ENCODE measurements at places on chromosomes 6 and 20. TPM values are rescaled to one million over a fixed set of nuclear protein-coding genes. Genes with fewer than 3 reads are reported as not detected.

The GRM1 gene
- total RNA-seq = not detected

The WFDC10B gene
- not detected for total RNA-seq

DNA sequence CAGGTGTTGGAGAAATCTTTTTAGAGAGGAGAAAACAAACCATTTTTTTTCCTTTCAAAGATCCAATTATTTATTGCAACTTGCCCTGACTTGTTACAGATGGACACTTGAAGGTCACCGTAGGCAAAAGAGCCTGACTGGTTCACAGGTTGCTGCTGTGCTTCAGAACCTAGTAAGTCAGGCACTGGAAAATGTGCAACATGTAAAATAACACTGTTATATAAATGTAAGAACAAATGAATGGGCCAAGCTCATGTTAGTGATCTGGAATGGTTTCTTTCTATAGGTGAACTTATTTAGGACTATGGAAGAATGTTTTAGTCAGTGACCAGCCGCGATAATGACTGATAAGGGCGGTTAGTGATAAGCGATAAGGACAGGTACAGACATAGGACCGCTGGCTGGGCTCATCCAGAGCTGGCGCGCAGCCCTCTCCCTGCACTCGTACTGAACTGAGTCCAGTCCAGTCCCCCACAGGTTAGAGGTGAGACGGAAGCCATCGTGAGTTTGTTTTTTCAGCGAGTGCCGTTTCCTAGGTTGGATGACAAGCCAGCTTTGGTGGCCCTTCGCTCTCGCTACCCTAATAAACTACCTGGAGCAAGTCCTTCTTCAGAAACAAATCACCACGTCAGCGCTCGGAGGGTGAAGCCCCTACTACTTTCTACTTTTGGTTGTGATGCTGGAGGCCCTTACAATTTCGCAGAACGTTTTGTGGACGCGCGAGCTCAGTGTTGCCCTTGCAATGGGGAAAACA, 94.4 kb upstream of the PRDM1 start:
- DNase-seq = no peak

GRCh38 chr6:105424175-105424783, 21.4 kb upstream of the PREP start:
- peak; percentile 62 for DNase-seq

DNA sequence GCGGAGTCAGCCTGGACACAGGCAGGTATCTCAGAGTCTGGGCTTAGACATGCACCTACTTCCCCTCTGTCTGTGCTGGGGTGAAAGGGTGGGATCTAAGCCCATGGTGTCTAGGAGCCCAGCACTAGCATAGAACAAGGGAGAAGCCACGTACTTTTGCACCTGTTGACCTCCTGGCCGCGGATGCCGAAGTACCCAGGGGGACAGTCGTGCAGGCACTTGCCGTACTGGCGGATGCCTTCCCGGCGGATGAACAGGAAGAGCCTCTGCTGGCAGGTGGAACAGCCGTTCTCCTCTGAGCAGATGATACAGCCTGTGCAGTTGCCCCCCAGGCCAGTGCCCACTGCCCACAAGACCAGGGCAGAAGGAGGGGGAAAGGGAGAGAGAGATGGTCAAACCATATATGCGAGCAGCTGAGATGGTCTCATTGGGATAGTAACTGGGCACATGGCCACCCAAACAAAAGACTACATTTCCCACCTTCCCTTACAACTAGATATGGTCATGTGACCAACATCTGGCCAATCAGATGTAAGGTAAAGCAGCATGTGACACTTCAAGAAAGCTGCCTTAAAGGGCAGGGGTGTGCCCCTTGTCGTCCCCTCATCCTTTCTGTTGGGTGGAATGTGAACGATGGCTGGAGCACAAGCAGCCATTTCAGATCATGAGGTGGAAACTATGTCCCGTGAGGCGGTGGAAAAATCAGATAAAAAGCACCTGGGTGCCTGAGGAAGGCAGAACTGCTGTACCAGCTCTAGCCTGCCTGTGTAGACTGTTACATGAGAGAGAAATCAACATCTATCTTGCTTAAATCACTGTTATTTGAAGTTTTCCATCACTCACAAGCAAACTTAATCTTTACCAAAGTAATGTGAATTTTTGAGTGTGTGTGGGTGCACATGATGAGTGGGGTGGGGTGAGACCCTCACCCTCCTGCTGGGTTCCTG, 34.0 kb downstream of the RSPO4 start:
- DNase-seq = peak; percentile 91

The BPIFB1 gene
- total RNA-seq = 0.17 TPM

- no peak for DNase-seq
Measured at GRCh38 chr6:25713824-25714223, 40.7 kb upstream of the SLC17A4 start.

GRCh38 chr6:10389739-10390494, 25.0 kb downstream of the TFAP2A start:
- no peak for DNase-seq

DNA sequence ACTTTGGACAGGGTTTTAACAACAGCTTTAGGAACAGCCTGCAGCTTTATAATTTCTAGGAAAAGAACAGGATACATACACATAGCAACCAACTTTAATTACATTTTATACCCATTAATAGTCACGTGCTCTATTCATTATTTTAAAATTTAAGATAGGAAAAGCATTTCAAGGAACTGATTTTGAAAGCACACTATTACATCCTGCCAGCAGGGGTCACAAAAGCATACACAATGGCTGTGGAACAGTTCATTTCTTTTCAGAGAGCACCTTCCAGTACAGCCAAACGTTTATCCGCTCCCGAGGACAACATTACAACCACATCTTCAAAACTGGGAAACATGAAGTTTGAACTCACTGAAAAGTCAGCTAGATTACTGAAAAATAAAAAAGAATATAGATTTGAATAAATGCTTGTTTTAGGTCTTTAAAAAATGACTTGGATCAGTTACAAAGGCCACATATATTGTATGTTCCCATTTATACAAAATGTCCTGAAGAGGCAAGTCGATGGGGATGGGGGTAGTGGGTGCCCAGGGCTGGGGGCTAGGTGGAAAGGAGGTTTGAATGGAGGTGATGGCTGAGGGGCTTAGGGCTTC, 104.6 kb upstream of the EXOC2 start:
- peak; percentile 41 for DNase-seq

The DTNBP1 gene
- 16.7 TPM for total RNA-seq

The MAPK13 gene
- 47.3 TPM for total RNA-seq

DNA sequence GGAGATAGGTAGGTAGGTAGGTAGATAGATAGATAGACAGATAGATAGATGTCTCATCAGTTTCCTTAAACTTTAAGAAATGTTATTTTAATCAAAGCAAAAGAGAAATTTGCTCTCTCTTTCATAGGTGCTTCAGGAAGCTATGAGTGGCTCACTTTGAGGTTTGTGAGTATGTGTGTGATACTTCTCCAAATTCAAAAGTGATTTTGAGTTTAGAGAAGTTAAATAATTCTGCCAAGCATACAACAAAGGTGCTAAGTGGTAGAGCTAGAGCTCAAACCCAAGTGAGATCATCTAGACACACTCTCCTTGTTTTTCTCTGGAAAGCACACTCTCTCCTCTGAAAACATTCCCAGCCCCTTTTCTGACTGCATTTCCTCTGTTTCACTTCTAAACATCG, 156.2 kb downstream of the EDN1 start:
- no peak for DNase-seq

The TFAP2A gene
- total RNA-seq = 24.3 TPM

The BPIFA1 gene
- not detected for total RNA-seq

DNA sequence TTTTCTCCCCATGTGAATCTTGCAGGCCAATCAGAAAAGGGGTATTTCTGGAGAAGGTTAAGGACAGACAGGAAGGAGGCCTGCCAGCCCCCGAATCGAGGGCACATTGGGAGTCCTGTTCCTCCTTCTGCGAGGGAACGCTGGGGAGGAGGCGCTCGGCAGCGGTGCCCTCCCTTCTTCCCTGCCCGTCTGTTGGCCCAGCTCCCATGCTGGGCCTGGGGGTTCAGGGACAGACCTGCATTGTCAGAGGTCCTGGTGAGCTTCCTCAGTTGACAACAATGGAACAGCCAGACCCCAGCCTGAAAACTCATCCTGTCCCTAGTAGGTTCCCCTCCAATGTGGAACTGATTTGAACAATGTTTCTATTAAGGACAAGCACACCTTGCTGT, 15.1 kb upstream of the SYNJ2 start:
- DNase-seq = no peak

- no peak for DNase-seq
Measured at GRCh38 chr6:21524201-21524600, 69.3 kb upstream of the SOX4 start.

The PRSS35 gene
- total RNA-seq = 0.37 TPM

DNA sequence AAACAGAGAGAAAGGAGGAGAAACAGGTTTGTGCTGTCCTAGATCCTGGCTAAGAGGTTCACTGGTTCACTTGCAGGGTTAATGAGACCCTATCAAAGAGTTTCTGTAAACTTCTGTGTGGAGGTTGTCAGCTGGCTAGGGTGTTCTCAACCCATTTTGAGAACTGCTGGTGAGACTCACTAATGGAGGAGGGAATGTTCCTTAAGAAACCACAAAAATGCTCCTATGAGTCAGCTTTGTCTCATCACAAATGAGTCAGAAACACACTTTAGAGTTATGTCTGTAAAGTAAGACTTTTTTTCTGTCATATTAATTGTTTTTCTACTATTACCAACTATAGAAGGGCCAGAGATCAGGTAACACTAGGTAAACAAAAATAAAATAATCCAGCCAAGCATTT, 884.4 kb downstream of the PHF3 start:
- DNase-seq = no peak

- DNase-seq = no peak
Measured at GRCh38 chr6:20845592-20845991, 311.3 kb downstream of the CDKAL1 start.

The C20orf204 gene
- total RNA-seq = 2.5 TPM

The SLC29A1 gene
- 67.6 TPM for total RNA-seq

DNA sequence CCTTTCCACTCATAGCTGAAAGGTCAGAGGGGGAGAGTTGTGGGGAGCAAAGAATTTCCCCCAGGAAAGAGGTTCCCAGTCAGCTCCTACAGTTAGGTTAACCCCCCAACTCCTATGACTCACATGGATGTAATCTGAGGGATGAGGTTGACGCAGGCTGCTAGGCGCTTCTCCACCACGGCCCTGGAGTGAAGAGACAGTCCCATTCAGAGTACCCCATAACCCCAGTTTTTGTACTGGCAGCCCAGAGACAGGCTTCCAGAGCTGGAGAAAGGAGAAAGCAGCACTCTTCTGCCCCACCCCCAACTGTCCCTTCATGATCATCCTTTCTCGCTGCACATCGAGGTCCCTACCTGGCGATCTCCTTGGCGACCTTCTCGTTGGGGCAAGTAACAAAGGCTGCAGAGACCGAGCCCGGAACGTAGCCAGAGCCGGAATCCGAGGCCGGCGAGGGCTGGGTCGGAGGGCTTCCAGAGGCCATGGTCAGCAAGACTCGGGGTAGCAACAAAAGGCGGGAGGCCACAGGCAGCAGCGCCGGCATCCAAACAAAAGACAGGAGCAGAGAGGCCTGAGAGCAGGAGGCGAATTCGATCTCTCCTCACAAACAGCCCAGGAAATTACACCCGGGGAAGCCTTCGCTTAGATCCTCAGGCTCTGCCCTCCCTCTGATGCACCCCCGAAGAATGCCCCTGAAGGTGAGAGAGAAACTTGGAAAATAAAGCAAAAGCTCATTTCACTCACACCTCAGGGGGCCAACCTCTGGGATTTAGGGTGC, 592 bp downstream of the CUTA start:
- DNase-seq = no peak

Measured in HCT116 (cell line).